ENCODE measurements at places on chromosomes 13 and 19.
A peak's percentile ranks its signal among the peaks of the same experiment; 100 is the strongest.

DNA sequence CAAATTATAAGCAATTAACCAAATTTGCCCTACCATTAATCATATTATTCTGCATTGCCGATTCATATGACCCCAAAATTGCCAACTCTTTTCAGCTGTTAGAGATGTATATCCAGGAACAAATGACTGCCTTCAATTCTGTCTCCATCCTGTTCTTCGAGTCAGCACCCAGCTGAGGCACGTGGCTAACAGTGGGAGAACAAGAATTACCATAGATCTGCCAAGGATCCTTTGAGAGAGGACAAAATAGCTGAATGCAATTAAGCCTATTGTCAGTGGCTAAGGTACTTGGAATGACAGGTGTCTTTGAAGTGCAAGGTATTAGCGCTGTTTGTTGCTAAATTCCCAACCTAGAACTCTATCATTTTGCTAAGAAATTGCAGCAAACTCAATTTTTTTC lies 426.1 kb downstream of the TSHZ3 start:
- H3K4me3 ChIP-seq, result no peak overlapping the region
- DNase-seq, result no peak
- peaks cover 8% of the 10 kb centered on the region for H3K36me3 ChIP-seq
- peaks cover 10% of the 10 kb centered on the region for H3K4me1 ChIP-seq

DNA sequence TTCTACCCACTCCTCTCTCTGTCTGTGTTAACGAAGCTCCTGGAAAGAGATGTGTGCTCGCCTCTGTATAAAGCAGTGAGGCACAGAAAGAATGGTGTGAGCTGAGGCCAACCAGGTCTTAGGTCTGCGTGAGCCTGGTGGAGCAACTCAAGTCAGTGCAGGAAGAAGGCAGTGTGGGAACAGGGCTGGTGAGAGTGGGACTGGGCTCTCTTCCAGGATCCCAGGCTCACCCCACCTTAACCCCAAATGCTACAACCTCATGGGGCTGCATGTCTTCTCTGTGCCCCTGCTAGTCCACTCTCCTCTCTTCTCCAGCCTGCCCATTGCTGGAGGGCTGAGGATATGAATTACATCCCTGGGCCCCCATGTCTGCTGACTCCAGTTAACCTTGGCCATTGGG lies 127.4 kb downstream of the DCT start:
- peaks cover 3% of the 10 kb centered on the region for H3K36me3 ChIP-seq
- peaks cover 8% of the 10 kb centered on the region for H3K4me1 ChIP-seq
- H3K27ac ChIP-seq, result no peak overlapping the region
- H3K27me3 ChIP-seq, result peaks cover 8% of the 10 kb centered on the region
- no peak overlapping the region for H3K4me3 ChIP-seq

DNA sequence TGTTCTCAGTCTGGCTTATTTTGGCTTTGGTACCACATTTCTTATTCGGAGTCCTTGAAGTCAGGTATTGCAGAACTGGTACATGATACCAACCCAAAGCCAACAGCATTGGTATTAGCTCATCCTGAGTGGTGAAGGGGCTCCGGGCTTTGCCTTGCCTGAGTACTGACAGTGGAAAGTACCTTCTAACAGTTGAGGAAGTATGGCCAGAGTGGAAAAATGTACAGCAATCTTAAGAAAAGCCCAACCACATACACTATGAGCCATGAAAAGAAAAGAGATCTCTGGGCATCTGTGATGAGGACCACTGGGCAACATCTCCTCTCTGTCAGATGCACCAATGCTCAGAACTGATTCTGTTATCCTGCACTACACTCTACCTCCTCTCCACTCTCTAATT lies 8.3 kb downstream of the LCP1 start:
- no peaks in the 10 kb centered on the region for H3K27me3 ChIP-seq
- no peak overlapping the region for H3K27ac ChIP-seq
- DNase-seq, result no peak
- H3K4me1 ChIP-seq, result peaks cover 47% of the 10 kb centered on the region
- H3K4me3 ChIP-seq, result no peak overlapping the region

- H3K27ac ChIP-seq, result no peak overlapping the region
- H3K36me3 ChIP-seq, result no peaks in the 10 kb centered on the region
- no peak overlapping the region for H3K4me3 ChIP-seq
- DNase-seq, result peak; percentile 58
Observed at GRCh38 chr13:48749699-48750473, 96.2 kb downstream of the CYSLTR2 start.

DNA sequence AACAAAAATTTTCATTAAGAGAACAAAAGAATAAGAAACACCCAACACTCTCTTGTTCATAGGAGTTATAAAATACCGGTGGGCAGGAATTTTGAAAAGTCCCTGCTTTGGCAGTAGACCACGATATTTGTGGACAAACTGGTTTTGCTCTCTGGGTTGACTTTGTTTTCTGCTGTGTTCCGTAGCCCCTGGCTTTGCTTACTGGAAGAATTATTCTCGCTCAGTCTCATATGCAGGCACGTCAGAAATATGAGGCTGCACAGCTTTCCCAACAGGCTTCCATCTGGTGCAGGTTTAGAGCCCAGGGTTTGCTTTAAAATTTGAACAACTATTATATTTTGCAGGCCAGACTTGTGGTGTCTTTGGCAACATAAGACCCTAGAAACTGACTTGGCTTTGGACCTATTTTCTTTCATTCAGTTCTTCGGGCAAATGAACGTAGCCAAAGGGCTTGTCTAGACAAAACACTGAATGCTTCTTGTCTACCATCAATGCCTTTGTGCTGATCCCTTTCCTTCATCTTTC lies 2012.6 kb downstream of the PCDH9 start:
- H3K27ac ChIP-seq, result no peak overlapping the region
- no peaks in the 10 kb centered on the region for H3K36me3 ChIP-seq
- H3K4me3 ChIP-seq, result no peak overlapping the region

Data from endothelial cell (in vitro differentiated cells).